ENCODE measurements at places on chromosomes 2 and 18. TPM values are rescaled to one million over a fixed set of nuclear protein-coding genes. Genes with fewer than 3 reads are reported as not detected.

HAAO gene
- 2.2 TPM for total RNA-seq

IL37 gene
- not detected for total RNA-seq

ARID5A gene
- total RNA-seq, result 13.0 TPM

TP53I3 gene
- total RNA-seq, result 14.5 TPM

CIB4 gene
- not detected for total RNA-seq

PJVK gene
- 7.3 TPM for total RNA-seq

STARD6 gene
- total RNA-seq, result not detected

GALR1 gene
- total RNA-seq, result 0.04 TPM

CNTNAP5 gene
- not detected for total RNA-seq

DNA sequence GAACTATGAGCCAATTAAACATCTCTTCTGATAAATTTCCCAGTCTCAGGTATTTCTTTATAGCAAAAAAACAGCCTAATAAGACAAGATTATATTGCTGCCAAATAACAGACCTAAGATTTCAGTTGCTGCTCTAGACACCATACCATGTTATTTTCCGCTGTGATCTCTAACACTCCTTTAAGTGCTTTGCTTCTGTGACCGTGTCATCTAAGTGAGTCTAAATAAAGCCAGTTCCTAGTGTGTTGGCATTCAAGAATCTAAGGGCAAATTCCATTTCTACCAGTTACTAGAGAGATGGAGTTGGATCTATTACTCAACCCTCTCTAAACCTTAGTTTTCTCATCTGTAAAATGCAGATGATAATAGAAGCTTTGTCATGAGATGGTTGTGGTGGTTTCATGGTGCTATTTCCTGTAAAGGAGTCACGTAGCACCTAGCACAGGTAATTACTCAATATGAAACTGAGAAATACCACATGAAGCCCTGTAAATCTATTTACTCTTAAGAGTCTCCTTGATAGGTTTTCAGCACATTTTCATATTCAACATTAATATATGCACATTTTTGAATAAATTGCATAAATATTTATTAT lies 40.5 kb downstream of the SPHKAP start:
- no peak for DNase-seq

GRCh38 chr2:239216614-239217273 lies 184.1 kb downstream of the HDAC4 start:
- DNase-seq, result no peak

GRCh38 chr18:59646228-59646962 lies 50.8 kb downstream of the CCBE1 start:
- DNase-seq, result no peak

DNA sequence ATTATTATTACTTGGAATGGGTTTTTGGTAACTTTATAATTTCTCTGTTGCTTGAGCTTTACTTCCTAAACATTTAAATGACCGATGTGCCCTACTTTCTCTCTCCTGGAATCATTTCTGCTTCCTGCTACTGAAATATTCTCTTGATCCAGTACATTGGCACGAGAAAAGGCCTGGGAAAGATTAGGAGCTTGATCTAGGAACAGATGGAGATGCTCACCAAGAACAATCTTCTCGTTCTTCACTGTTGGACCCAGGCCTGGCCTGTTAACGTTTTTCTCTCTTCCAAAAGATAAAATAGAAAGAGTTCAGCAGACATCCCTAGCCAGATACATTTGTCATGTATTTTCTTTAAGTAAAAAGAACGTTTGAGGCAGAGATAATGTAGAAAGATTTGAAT lies 1356.8 kb upstream of the CRIM1 start:
- no peak for DNase-seq

DNA sequence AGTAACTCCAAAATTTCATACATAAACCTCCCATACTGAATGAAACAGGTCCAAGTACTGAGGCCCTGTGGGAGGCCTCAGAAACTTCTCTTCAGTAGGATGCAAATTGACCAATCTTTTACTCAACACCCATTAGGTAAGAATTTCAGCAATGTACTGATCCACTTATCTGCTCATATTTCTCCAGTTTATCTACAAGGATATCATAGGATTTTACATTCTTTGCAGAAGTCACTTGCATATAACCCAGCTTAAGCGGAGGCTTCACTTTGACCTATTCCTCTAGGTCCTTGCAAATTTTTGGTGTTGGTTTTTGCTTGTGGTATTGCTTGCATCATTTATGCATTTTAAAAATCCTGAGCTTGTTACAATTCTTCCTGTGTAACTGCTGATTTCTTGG lies 28.8 kb upstream of the SLC3A1 start:
- DNase-seq, result no peak

DNA sequence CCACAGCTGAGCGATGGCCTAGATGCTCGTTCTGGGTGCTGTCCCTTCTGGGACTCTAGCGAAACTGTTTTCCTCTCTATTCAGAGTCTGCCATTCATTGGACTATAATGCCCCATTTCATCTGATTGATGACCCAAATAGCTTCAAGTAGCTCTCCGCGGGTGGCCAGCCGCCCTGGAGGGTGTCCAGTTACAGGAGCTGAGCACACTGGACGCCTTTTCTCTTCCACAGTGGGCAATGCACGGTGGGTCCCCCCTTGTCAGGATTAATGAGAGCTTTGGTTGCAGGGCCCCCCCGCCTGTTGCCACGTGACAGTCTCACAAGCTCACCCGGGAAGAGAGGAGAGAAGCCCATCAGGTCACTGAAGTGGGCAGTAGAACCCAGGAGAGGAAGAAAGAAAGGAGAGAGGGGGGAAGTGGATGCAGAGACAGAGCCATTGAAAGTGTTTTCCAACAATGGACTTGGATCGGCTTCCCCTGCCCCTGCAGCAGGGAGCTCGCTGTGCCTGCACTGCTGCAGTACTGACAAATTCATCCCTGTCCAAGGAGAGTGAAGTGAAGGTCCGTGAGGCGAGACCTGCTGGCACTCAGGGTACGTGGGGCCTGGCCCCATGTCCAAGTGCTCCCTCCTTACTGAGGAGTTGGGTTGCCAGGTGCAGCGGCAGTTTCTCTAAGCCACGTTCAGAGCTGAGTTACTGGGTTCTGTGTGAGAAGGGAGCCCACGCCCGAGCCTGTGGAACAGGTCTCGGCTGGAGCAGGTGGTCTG lies 44.8 kb downstream of the DIPK1C start:
- peak; percentile 86 for DNase-seq

- peak; percentile 71 for DNase-seq
These were observed 44.9 kb upstream of the TTC39C start for GRCh38 chr18:23969664-23970063.

DNA sequence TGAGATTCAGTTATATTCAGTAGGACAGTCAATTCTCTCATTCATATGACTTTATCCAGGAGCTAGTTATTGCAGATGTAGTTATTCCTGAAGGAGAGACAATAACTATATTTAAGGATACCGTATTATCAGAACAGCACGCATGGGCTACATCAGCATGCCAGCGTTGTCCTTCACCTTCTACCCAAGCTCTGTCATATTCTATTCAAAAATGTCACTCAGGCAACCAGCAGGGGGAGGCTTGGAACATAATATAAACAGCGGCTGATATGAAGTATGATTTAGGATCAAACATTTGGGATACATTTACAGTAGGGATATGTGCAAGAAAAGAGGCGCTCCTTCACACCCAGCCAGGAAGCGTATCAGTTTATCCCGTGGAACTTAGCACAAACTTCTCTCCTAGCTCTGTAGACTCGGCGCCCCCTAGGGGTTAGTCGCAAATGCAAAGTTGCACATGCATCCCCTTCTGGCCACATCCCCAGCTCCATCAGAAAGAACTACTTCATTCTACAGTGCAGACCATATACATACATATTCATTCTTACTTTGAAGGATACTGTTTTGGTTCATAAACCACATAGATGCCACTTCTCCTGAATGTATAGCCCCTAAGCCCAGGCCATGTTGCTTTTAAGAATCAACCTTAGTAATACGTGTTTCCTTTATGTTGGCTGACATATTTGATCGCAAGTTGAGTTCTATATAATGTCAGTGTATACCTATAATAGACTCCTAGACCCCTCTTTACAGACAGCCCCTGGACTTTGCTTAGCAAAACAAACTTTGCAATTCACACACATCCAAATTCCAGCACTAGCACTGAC lies 759.4 kb downstream of the ADCYAP1 start:
- DNase-seq, result peak; percentile 3

- no peak for DNase-seq
These were observed 234.6 kb upstream of the SIX3 start for GRCh38 chr2:44706681-44707553.

DNA sequence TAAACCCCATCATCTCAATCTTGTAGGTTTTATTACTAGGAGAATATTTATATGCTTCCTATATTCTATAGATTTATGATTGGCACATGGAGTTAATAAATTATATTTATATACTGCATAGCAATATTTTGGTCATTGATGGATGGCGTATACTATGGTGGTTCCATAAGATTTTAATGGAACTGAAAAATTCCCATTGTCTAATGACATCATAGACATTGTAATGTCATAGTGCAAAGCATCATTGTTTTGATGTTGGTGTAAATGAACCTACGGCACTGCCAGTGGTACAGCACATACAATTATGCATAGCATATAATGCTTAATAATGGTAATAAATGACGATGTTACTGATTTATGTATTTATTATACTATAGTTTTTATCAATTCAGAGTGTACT lies 1135.9 kb downstream of the CNTNAP5 start:
- DNase-seq, result no peak

DNA sequence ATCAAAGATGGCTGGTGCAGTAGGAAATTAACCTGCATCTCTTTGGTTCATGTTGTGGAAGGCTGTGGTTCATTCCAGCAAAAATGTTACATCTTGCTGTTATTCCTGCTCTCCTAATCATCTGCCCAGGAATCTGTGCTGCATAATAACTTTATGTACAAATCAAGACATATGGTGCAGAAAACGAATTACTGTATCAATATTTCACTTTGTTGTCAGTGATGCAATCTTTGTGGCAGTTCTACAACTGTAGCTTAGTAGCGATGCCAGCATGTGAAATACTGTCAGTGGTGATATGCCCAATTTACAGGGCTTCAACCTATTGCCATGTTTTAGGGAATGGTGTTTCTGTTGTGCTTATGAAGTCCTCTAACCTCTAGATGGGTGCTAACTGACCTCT lies 1114.7 kb downstream of the SOCS6 start:
- DNase-seq, result no peak

- DNase-seq, result no peak
These were observed 446 bp upstream of the RHBDD1 start for GRCh38 chr2:226835420-226835795.

- DNase-seq, result no peak
These were observed 191.8 kb downstream of the DCC start for GRCh38 chr18:52531836-52532235.

DNA sequence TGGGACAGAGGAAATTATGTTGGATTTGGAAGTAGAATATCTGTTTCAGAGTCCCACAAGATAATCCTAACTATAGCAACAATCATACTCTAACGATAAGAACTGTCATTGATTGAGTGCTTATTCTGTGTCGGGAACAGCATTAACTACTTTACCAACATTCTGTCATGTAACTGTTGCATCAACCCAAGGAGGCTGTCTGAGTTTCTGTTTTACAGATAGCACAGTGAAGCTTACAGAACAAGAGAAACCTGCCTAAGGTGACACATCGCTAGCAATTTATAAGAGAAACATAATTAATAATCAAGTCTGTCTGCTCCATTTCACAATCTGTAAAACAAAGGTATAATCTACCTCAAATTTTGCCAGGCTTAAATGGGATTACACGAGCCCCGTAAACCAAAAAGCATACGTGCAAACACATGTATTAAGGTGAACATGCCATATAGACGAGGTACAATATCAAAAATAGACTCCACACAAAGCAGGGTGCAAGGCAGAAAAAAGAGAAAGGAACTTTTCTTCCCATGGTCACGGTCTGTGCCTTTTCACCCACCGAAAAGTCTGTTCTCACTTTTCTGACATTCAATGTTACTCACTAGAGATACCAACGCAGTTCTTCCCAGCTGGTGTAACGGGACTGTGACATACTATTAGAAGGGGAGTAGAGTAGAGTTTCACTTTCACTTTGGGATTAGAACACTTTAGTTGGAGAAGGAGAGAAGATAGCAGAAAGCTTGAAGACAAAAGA lies 37.2 kb upstream of the SLC8A1 start:
- no peak for DNase-seq

DNA sequence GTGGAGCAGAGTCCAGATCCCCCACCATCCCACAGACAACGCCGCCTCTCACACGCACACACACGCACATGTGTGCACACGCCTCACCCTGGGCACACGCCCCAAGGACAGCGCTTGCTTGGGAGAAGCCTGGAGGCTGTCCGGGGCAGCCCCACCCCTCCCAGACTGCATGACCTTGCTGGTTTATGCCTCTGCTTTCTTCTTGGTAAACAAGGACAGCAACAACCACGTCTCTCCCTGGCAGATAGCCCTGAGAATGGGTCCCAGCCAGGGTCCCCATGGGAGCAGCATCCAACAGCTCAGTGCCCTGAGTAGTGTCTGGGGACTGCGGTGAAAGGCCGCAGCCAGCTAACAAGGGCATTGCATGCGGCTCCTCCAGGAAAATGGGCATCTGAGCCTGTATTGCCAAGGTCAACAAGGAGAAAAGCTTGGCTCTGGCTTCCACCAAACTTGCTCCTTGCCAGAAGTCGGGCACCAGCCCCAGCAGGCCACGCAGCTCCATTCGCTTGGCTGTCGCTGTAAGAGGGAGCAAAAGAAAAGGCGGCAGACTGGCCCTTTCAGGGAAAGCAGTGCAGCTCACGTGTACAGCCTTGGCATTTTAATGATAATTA lies 234.6 kb downstream of the EIPR1 start:
- peak; percentile 49 for DNase-seq

DNA sequence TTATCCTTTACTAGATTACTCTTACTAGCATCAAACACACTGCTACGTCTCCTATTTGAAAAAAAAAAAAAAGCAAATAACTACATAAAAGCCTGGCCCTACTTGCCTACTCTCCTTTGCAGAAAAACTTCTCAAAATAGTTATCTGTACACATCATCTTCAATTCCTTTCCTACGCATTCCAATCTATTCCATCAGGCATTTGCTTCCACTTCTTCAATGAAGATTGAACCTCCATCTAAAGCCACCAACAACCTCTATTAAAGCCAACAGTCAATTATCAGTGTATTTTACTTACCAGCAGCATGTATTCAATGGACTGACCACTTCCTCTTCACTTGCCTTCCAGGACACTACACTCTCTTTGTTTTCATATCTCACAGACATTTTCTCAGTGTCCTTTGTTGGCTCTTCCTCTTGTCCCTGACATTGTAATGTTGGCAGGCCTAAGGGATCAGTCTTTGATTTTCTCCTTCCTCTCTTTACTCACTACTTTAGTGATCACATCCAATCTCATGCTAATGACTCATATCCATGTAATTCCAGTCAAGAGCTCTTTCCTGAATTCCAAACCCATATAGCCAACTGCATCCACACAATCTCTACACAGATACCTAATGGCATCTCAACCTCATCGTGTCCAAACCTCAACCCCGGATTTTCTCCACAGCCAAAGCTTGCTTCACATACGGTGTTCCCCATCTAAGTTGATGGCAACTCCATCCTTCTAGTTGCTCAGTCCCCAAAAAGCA lies 131.3 kb downstream of the CCDC148 start:
- no peak for DNase-seq

Data from thyroid gland (tissue), 4 donors.